ENCODE measurements at places on chromosomes 12 and 14. TPM values are rescaled to one million over a fixed set of nuclear protein-coding genes. Genes with fewer than 3 reads are reported as not detected.

Gene EIF5
- 136 TPM for total RNA-seq

Gene NEMP1
- total RNA-seq: 30.3 TPM

Gene NOVA1
- total RNA-seq: not detected

DNA sequence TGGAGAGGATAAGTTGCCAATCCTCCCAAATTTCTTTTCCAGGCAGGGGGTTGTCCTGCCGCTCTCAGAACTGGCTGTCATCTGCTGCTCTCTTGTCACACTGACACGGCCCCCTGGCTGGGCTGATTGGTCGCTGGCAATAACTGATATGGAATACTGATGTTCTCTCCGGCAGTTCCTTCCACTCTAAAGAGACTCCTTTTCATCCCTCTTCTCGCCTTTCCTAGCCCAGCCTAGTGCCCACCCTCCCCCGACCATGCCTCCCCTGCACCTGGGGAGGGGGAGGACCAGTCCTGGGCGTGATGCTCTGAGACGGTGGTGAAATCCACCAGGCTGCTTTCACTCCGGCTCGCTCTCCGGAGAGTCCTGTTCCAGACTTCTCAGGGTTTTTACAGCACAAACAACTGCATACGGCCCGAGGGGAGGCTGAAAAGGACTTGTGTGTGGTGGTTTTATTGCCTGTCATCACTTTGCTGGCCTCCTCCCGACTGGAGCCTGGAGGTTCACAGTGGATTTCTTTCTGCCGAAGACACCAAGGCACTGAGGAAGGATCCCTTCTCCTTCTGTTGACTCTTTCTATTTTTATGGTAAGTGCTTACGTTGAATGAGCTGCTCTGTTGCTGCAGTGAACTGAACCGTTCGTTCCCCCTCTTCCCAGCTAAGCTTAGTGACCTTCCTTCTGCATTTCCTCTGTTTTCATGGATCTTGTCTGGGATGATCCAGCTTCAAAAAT, at the start of gene ANO4:
TSS of gene ANO4 (plus strand) at position 336 of the 733 bp plus-strand sequence. CDS start 107,010 bp downstream, outside the sequence.
- peak; percentile 39 for DNase-seq

GRCh38 chr12:103865151-103865730, 24.2 kb upstream of the NT5DC3 start:
- DNase-seq: peak; percentile 79

DNA sequence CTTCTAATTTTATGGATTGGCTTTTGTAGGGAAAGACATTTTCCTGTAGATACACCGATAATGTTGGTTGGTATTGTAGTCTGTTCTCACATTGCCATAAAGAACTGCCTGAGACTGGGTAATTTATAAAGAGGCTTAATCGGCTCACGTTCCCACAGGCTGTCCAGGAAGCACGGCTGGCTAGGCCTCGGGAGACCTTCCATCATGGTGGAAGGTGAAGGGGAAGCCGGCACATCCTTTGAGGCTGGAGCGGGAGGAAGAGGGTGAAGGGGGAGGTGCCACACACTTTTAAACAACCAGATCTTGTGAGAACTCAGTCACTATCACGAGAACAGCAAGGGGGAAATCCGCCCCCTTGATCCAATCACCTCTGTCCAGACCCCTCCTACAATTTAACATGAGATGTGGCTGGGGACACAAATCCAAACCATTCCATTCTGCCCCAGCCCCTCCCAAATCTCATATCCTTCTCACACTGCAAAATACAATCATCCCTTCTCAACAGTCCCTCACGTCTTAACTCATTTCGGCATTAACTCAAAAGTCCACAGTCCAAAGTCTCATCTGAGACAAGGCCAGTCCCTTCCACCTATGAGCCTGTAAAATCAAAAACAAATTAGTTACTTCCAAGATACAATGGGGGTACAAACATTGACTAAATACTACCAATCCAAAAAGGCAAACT, 66.7 kb upstream of the EIF5 start:
- DNase-seq: no peak

DNA sequence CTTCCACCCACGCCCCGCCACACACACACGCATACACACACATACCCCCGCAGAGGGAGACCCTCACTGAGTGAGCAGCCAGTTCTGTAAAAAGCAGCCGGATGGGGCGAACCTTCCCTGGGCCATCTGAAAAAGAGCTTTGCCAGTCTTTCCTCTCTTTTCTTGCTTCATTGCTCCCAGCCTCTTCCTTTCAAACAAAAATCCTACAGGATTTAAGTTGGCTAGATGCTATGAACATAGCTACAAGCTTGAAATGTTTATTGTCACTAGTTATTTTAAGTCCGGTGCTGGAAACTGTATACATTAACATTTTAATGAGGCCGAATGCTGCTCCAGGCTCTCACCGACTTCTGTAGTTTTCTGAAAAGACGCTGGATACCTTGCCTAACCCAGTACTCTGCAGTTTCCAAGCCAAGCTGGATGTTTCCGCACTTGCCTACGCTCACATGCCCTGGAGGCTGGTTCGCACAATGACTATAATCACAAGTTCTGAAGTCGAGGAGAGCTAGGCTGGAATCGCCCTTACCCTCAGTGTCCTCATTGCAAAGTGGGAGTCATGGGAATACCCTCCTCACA, 39.2 kb downstream of the LTBP2 start:
- DNase-seq: peak; percentile 88

GRCh38 chr12:42450248-42450647, 124.3 kb downstream of the PPHLN1 start:
- DNase-seq: peak; percentile 42

DNA sequence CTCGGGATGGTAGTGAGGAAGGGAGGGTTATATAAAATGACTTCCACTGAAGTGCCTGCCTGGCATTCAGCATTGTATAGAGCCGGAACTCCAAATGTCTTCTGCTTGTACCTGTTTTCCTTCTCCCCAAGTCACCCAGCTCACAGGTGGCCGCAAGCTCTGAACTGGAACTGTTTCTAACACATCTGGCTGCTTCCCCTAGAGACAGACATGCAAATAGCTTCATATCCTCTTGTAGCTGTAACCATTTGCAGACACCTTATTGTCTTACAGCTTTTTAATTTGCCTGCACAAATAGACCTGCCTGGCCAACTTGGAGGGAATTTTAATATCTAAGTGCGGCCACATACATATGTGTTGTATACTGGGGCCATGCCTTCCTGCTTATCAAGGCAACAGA, 126.0 kb downstream of the CHST11 start:
- no peak for DNase-seq

GRCh38 chr12:91935296-91935695, 210.3 kb downstream of the BTG1 start:
- no peak for DNase-seq

DNA sequence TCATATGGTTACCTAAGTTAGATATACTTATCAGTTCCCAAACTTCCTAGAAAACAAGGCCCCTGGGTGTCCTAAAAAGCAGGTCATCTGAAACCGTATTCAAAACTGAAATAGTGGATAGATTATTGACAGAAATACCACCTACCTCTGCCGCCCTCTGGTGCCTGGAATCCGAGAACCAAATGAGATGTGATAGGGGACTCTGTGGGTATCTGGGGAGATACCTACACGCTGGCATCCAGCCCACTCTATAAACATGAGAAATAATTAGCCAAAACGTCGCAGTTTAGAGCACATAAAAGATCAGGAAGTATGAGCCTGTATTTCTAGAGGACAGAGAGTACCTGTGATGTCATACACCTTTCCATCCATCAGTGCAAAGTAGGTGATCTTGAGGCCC, 4.4 kb downstream of the ORMDL2 start:
- no peak for DNase-seq

- peak; percentile 74 for DNase-seq
Measured at GRCh38 chr12:122726080-122726558, 4.5 kb downstream of the HCAR1 start.

DNA sequence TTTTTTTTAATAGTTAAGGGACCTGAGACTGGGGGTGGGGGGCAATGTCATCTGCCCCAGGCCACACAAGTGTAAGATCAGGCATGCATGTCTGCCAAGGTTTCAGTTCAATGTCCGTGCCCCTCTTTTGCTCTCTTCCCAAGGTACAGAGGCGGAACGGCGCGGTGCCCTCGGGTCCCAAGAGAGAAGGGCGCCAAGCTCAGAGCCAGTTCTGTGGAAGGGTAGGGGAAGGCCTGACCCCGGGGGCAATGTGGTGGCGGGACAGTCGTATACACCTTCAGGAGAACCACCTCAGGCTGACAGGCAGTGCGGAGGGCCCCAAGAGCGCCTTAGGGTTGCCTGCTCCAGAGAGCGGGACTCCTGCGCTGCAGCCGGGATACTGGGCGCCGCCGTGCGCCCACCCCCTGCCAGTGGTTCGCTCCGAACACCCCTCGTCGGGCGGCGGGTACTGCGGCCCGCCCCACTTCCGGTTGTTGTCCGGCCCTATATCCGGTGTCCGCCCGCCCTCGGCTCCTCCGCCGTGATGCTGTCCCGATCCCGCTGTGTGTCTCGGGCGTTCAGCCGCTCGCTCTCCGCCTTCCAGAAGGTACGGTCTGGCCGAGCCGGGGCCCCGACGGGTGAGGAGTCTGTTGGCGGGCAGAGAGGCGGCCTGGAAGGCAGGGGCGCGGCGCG, at the start of gene DLST:
TSS of gene DLST (plus strand) at position 486 of the 672 bp plus-strand sequence. CDS start at position 524, 38 bp downstream.
- DNase-seq: peak; percentile 78

- no peak for DNase-seq
Measured at GRCh38 chr12:26906024-26906423, 31.8 kb downstream of the INTS13 start.
